Glutamatergic neuron (in vitro differentiated cells): ENCODE measurements at places on chromosomes 6 and 20.

DNA sequence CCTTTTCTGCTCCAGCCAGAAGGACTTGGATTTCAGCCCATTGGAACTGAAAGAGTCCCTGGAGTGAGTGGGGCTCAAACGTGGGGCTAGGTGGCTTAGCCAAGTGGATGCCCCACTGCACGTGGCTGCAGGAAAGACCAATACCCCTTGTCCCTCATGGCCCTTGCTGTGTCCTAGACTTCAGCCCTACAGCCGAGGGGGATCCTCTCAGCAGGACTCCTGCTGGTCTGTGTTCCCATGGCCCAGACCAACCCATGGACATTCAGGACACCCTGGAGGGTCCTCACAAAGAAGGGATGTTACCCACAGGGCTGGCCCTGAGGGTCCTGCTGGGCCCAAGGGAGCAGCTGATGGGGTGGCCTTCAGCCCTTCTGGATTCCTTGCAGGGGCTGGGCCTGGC, 30.0 kb upstream of the PHACTR3 start:
- no peak for DNase-seq

DNA sequence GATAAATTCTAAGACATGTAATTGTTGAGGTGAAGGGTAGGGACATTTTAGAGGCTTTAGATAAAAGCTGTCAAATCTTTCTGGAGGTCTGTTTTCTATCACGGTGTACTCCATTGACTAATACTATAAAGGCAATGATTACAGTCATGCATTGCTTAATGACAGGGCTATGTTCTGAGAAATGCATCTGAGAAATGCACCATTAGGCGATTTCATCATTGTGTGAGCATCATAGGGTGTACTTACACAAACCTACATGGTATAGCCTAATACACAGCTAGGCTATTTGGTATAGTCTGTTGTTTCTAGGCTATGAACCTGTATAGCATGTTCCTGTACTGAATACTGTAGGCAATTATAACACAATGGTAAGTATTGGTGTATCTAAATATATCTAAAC, 71.3 kb upstream of the FYN start:
- DNase-seq = no peak

GRCh38 chr20:32842688-32843524, 15.8 kb upstream of the EFCAB8 start:
- DNase-seq = no peak

DNA sequence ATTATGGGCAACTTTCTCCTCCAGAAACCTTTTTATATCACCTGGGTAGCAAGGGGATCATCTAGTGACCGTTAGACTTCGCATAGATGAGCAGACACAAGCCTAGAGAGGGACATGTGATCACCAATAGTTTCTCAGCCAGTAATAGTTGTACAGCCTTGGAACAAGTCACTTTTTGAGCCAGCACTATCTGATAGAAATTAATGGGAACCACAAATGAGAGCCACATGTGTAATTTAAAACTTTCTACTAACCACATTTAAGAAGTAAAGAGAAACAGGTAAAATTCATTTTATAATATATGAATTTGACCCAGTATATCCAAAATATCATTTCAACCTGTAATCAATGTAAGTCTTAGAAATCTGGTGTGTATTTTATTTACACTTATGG, 592 bp upstream of the CTNNBL1 start:
- no peak for DNase-seq

DNA sequence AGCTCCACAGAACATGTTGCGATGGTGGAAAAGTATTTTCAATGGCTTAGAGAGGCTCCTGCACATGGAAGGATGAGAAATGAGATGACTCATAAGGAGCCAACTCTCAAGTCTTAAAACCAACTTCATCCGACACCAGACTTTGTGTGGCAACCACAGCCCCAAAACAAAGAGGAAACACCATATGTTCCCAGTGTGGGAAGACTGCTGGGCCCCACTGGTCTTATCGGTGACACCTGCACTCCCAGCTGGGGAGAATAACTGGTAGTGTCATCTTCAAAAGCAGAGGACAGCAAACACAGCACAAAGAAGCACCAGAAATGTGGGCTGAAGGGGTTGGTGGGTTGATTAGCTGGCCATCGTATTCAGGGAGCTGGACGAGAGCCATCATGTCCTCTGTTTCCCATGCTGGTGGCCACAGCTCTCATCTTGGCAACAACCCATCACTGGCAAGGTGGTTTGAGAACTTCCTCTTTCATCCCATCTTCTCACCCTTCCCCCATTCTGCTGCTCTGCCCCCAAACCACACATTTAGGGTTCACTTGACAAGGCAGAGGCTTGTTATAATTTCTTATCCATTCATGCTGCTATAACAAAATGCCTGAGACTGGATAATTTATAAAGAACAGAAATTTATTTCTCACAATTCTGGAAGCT, 46.0 kb upstream of the TASP1 start:
- no peak for DNase-seq

- DNase-seq = no peak
Observed at GRCh38 chr20:20459726-20460125, 91.8 kb downstream of the INSM1 start.
